ENCODE measurements at places on chromosomes 7 and 10.
A peak's percentile ranks its signal among the peaks of the same experiment; 100 is the strongest.

DNA sequence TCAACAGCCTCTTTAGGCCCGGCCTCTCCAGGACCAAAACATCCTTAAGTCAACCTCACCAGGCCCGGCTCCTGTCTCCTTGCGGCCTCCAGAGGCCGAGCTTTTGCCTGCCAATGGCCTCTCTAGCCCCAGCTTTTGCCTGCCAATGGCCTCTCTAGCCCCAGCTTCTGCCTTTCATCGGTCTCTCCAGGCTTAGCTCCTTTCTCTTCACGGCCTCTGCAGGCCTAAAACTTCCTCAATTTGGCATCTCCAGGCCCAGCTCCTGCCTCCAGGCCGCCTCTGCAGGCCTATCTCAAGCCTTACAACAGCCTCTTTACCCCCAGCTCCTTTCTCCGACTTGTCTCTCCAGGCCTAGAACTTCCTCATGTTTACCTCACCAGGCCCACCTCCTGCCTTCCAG is 15.7 kb upstream of the TMEM248 start:
- DNase-seq: no peak

DNA sequence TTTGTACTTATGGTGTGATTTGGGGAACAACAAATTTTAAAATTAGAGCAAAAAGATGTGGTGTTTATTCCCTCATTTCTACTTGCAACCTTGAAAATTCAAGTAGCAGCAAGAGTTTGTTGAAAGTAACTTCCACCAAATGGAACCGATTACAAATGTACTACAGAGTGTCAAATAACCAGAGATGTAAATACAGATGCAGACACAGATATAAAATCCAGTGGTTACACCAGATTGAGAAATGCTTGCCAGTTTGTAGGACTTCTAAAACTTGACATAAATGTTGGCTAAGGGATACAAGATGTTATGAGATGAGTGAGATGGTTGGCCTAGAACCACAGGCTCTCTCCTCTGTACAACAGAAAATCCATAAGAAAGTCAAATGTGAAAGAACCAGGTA is 162.1 kb downstream of the DIP2C start:
- no peak for DNase-seq

- no peak for DNase-seq
Measured at GRCh38 chr7:138303230-138304070, 156.6 kb upstream of the TRIM24 start.

GRCh38 chr7:17159500-17160037 is 138.9 kb upstream of the AHR start:
- no peak for DNase-seq

DNA sequence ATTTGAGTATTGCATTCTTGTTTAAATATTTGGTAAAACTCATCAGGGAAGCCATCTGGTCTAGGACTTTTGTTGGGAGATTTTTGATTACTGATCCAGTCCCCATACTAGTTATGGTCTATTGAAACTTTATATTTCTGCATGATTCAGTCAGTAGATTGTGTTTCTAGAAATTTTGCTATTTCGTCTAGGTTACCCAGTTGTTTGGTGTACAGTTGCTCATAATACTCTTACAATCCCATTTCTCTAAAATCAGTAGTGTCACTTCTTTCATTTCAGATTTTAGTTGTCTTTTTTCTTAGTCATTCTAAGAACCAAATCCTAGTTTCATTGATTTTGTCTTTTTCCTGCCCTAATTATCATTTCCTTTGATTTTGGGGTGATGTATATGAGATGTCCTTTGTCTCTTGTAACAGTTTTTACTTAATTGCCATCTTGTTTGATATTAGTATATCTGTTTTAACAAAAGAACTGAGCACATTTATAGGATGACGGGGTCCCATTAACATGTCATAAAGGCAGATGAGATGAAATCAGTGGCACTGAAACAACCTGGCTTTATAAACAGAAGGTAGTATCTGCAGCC is 7.9 kb downstream of the MALSU1 start:
- no peak for DNase-seq

GRCh38 chr7:87147500-87147899 is 4.8 kb upstream of the DMTF1 start:
- DNase-seq: no peak

DNA sequence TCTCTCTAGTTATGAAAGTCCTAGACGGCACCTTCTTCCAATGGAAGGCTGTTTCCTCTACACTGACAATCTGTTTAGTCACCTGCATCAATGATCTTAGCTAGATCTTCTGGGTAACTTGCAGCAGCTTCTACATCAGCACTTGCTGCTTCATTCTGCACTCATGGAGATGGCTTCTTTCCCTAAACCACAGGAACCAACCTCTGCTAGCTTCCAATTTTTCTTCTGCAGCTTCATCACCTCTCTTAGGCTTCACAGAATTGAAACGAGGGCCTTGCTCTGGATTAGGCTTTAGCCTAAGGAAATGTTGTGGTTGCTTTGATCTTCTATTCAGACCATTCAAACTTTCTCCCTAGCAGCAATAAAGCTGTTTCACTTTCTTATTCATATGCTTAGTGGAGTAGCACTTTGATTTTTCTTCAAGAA is 24.6 kb downstream of the NAMPT start:
- no peak for DNase-seq

GRCh38 chr7:15581352-15581951 is 19.6 kb upstream of the AGMO start:
- DNase-seq: no peak

- DNase-seq: no peak
Measured at GRCh38 chr7:48087349-48087748, 1.7 kb upstream of the UPP1 start.

DNA sequence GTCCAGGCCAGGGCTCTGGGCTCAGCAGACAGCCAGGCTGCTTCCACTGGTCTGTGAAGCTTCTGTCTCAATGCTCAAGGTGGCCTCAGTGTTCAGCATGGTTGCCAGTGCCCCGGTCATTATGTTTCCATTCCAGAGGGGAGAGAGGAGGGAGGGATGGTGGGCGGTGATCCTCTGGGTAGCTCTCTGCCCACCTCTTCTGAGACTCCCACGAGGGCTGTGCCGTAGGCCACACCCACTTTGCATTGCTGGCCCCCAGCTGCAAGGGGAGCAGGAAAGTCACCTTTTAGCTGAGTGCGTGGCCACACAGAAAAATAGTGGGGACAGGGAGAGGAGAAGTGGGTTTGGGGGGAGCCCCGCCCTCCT is 42.5 kb downstream of the FOXK1 start:
- no peak for DNase-seq

DNA sequence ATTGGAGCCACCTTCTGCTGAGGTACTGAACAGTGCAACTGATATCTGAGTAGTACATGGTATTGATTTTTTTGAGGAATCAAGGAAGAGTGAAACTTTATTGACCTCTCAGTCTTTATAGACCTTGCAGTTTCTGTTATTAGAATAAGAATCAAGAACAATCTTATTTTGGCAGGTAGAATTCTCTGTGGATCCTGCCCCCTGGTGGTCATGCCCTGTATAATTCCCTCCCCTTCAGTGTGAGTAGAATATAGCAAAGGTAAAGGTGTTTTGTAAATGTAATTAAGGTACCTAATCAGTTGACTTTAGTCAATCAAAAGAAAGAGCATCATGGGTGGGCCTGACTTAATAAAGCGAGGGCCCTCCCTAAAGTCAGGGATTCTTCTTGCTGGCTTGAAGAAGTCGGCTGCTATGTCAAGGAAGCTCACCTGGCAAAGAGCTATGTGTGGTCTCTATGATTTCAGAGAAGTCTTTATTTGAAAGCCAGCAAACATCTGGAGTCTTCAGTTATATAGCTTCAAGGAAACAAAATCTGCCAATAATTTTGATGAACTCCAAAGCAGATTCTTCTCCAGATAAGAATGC is 142.8 kb downstream of the LSM5 start:
- DNase-seq: no peak

DNA sequence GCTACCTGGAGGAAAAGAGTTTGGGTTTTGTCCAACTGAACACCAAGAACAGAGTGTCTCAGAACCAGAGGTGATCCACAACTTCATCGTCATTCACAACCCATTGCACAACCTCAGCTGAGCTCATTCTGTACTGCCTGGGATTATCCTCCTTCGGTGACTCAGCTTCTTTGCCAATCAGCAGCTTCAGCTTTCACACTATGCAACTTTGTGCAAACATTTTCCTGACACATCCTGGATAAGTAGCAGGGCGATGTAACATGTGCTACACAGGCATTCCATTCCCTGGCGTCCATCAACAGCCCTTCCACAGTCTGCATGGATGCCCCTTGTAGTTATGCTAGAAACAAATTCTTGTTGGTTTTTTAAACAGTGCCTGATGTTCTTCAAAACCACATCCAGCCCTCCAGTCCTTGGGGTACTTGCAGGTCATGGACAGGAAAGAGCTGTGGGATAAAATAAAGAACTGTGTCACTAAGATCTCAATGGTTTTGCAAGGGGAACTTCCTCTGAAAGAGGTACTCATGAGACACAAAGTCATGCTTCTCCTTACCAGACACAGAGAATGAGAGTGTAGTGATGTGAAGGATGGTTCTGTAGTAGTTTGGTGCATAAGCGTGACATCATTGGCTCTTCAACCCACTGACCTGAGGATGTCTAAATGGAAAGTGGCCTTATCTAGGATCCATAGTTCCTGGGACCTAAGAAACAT is 478.5 kb downstream of the KIF20B start:
- DNase-seq: no peak

- DNase-seq: no peak
Measured at GRCh38 chr7:130939321-130940095, 205.5 kb upstream of the KLF14 start.

- DNase-seq: no peak
Measured at GRCh38 chr10:1928606-1929005, 191.3 kb upstream of the ADARB2 start.

GRCh38 chr7:93284908-93285307 is 52.7 kb downstream of the VPS50 start:
- no peak for DNase-seq

DNA sequence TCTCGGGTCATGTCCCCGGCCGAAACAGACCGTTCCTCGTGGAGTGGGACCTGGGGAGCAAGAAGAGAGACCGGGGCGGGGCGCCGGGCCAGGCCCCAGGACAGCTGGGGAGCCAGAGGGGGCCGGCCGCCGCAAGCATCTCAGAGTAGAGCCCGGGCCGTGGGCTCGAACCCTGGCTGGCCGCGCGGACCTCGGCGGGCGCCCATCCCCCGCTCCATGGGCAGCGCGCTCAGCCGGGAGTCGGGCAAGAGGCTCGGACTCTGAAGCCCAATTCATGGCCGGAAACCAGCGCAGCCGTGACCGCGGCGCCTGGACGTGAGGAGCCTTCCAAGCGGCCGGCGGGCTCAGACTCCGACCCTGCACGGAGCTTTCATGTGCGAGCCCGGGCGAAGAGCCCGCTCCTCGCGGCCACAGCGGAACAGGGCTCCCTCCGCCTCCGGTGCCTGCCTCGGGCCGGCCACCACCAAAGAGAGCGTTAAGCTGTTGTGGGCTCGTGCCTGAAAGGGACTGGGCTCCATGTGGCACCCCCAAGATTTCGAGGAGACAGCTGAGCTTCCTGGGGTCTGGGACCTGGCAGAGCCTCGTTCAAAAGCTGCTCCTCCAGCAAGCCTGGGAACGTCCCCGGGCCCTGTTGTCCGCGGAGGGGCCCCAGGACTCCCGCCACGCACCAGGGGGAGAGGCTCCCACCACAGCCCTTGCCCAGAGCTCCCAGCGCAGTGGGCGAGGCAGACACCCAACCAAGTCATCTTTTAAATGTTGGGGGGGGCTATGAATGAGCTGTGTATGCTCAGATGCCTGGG is 757 bp upstream of the GRID1 start:
- DNase-seq: no peak

GRCh38 chr10:23075672-23076071 is 19.7 kb upstream of the MSRB2 start:
- DNase-seq: no peak

DNA sequence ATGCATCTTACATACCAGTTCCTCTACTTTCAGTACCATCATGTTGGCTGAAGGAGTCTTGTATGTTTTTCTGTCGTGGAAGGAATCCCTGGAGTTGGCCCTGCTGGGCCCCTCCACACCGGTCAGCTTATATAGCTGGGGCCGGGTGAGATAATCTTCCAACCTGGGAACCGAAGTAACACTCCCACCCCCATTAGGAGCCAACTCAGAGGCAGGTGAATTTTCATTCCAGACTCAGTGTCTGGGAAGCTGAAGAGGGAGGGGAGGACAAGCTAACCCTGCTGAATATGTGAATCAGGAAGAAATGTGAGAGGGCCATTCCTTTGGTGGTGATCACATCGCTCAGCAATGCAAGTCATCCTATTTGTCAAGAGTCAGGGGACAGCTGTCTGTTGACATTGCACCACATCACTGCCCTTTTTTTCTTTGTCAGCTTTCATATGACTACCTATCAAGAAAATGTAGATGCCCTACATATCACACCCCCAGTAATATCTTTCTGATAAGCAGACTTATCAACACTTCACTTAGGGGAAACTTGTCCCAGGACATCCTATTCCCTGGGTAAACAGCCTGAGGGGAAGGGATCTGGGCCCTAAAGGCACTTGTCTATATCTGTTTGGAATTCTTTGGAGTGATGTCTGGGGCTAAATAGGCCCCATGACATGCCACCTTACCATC is at the start of gene ANKRD1:
Gene ANKRD1, minus strand, starts transcription at position 102 of the 681 bp plus-strand sequence. Its CDS starts 60 bp downstream, at position 42.
- DNase-seq: no peak

DNA sequence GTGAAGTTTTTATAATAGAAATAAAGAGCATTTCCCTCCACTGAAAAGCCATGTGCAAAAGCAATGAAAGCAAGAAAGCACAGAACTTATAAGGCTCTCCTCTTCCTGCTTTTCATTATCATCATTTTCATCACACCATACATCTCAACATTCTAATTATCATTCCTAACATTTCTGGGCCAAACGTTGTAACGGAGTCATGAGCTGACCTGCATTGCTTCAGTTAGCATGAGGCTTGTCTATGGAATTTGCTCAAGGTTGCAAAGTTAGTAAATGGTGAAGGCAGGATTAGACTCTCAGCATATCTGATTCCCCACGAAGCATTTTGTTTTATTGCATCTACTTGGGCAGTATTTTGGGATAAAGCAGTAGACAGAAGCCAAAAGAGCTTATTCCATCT is 11.4 kb downstream of the SCIN start:
- no peak for DNase-seq

- DNase-seq: no peak
Measured at GRCh38 chr7:41478187-41478586, 224.7 kb downstream of the INHBA start.

- peak; percentile 97 for DNase-seq
Measured at GRCh38 chr7:70614237-70615045, 517.5 kb upstream of the GALNT17 start.

DNA sequence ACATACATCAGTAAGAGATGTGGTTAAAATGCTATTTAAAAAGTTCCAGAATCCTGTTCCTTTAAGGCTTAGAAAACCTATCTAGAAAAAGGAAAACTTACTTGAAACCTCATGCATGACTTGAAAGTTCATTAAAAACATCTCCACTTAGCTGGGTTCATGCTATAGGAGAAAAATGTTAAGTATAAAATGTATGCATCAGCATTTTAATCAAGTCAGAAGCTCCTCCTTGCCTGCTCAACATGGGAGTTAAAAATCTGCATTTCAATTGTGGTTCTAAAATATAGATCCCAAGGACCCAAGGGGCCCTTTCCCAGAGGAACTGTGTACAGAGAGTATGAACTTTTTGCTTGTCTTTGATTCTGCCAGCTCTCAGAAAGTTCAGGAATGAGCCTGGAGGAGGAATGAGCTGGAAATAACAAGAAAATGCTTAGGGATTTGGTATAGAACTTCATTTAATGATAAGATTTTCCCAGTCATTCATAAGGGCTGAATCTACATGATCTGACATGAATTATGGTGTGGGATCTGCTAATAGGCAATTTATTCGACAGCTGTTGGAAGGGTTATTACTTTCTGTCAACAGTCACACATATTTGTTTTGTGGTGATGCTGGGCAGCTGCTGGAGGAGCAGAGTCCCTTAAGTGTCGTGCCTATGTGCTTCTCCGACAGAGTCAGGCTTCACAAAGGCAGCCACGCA is 85.6 kb upstream of the MTPN start:
- peak; percentile 30 for DNase-seq

GRCh38 chr7:65230231-65230630 is 143.4 kb upstream of the ZNF92 start:
- no peak for DNase-seq
